Stimulated activated CD8-positive, alpha-beta memory T cell treated with anti-CD3 and anti-CD28 coated beads, Interleukin-4, amount 100 ng/mL, for 1 hour (primary cell): ENCODE measurements at places on chromosomes 12 and 14.
A peak's percentile ranks its signal among the peaks of the same experiment; 100 is the strongest.

- no peak for DNase-seq
Observed at GRCh38 chr14:38431156-38431555, 175.3 kb upstream of the CLEC14A start.

GRCh38 chr12:64044191-64044590 lies 177.9 kb downstream of the KICS2 start:
- DNase-seq, result no peak

DNA sequence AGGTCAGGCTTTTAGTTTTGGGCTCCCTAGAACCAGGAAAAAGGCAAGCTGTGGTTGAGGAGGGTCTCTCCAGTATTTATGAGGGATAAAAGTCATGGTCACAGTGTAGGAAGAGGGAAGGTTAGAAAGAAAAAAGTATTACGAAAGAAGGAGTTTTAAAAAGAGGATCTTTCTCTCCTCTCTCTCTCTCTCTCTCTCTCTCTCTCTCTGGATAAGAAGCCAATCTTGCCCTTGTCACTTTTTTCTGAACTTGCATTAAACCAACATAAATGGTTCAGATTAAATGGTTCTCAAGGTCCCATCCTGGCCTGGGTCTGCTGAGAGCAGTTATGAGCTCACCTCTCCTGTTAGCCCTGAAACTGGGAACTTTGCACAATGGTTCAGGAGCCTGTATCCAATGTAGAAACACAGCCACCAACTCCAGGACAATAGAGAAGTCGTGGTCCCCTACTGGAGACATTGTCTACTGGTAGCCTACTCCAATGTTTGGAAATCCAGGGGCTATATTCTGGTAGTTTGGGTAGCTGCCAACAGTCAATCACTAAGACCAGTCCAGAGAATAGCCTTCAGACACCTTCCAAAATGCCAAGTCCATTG lies 131.9 kb downstream of the DAD1 start:
- no peak for DNase-seq

DNA sequence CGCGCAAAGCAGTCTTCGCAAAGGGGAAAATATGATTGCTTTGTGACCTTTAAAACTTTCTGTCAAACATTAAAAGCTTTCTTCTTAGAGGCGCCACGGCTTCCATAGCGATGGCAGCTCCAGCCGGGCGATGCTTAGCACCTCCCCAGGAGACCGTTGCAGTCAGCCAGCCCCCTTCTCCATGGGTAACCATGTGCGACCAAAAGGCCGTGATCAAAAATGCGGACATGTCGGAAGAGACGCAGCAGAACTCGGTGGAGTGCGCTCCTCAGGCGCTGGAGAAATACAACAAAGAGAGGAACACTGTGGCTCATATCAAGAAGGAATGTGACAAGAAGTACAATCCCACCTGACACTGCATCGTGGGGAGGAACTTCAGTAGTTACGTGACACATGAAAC lies 12.7 kb upstream of the STON2 start:
- no peak for DNase-seq

- peak; percentile 79 for DNase-seq
Observed at GRCh38 chr14:105351920-105352851, 37.6 kb downstream of the PACS2 start.

DNA sequence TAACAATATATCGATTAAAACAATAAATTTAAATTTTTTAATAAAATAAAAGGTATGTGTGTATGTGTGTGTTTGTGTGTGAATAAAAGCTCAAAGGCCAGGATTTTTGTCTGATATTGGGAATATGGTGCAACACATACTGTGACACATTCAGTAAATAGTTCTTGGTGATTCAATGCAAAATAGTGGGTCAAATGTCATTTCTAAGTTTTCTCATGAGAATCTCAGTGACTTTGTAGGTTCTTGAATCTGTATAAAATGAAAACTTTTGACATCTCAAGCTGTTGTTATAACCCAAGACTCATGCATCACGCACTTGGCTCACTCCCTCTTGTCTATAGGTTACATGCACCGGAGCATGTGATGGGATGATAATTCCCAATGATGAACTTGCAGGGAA lies 16.2 kb upstream of the MED6 start:
- DNase-seq, result no peak

DNA sequence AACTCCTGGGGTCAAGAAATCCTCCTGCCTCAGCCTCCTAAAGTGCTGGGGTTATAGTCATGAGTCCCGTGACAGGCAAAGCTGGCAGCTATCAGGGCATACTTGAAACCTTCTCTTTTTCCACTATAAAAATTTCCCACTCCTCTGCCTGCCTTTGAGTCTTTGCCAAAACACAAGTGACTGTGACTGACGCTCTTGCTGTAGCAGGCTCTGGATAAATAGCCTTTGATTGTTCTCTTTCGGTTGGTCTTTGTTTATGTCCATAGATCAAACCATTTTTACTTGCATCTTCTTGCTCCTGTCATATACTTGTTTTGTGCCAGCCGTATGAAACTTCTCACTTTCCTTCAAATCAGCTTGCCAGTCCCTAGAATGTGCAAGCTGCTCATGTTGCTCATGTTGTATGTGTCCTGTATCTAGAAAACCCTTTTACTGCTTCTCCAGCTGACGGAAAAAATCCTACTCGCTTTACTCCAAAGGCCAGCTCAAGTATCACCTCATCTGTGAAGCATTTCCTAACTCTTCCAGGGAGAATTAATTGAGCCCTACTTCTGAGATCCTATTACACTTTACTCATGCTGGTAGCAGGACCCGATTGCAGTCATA lies 73.1 kb downstream of the RESF1 start:
- no peak for DNase-seq

DNA sequence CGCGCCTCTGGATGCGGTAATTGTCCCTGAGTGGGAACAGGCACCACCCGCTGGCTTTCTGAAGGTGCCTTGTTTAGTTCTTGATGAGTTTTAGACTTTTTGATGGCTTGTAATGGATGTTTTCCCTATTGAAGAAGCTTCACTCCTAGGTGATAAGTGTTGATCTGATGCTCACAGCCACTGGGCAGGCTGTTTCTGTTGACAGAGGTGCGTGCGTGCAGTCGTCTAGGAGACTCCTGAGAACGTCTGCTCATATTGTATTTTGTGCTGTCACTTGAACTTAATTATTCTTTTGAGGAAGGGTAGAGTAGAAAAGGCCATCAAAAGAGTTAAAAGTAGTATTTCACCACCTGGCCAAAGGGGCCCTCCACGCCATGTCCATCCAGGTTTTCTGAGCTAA lies 70.5 kb downstream of the EP400 start:
- DNase-seq, result no peak

DNA sequence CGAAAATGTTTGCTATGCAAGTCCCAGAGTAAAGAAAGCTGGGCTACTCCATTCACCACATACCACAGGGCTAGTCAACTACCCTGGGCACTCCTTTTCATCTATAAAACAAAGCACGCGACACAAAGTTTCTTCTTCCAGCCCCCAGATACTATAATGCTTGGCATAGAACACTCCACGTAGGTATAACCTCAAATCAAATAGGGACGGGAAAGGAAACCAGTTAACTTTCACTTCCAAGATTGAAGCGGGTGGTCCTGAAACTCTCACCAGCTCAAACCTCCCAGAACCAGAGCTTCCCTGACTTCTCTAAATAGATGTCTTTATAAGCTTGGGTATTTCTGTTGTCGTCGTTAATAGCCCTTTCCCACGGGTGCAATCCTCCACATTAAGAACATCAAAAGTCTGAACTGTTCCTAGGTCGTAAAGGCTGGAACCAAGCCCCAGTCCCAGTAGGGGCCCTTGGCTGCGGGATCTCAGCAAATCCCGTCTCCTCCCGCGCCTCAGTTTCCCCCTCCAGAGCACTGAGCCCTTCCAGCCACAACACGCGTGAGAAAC lies 647 bp downstream of the LGMN start:
- no peak for DNase-seq

DNA sequence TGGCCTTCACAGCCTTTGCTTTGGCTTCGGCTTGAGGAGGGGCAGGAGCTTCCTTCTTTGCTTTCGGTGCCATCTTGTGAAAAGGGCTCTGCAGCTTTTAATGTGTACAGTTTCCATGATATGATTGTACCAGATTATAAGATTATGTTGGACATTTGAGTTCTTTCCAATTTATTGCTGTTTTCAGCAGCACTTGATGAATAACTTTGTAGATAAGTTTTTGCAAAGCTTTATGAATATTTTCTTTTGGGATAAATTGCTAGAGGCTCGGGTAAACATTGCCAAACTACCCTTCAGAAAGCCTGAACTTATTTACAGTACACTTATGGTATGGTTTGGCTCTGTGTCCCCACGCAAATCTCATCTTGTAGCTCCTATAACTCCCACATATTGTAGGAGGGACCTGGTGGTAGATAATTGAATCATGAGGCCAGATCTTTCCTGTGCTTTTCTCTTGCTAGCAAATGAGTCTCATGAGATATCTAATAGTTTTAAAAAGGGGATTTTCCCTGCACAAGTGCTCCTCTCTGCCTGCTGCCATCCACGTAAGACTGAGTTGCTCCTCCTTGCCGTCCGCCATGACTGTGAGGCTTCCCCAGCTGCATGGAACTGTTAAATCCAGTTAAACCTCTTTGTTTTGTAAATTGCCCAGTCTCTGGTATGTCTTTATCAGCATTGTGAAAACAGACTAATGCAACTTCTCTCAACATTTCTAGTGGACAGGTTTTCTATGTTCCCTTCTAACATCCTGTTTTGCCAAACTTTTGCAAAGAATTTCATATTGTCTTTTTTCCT lies 70.4 kb downstream of the RCOR1 start:
- no peak for DNase-seq
